ENCODE measurements at places on chromosomes 2 and 18.

GRCh38 chr2:99624677-99625076 lies 134.9 kb upstream of the REV1 start:
- DNase-seq = no peak

GRCh38 chr2:160505256-160505655 lies 11.6 kb upstream of the RBMS1 start:
- no peak for DNase-seq

DNA sequence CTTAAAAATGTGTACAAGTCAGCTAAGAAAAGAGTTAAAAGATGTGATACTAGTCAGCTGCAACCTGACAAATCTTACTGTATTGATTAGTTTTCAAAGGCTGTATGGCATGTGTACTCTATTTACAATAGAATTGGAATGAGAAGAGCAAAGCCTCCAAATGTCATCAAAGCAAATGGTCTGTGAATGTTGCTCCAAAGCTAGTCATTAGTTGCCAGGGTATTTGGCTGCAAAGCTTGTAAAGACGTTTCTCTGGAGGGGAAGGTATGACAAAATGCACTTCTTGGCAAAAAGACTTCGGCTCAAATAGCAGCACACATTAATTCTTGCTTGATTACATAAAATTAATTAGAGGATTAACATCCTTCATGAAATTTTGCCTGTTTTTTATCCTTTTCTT lies 59.3 kb downstream of the ETAA1 start:
- no peak for DNase-seq

- no peak for DNase-seq
Observed at GRCh38 chr2:177796654-177797415, 275.7 kb downstream of the PDE11A start.

GRCh38 chr2:178859730-178860129 lies 52.5 kb upstream of the TTN start:
- DNase-seq = no peak

DNA sequence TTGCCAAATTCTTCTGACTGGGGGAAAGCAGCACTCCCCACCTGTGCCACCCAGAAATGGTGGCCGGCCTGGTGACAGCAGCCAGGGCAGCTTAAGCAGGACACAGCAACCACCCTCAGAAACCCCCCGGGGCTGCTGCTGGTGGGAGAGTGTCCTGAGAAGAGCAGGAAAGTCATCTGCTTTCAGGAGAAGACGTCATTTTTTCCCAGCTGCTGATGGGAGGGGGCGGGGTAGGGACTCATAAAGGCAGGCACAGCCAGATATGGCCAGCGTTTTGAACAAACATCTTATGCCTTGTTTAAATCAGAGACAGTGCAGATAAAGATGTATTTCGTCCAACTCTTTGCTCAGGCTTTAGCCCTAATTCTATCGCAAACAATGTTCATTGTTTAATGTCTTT lies 139.5 kb downstream of the LRRC30 start:
- DNase-seq = no peak

DNA sequence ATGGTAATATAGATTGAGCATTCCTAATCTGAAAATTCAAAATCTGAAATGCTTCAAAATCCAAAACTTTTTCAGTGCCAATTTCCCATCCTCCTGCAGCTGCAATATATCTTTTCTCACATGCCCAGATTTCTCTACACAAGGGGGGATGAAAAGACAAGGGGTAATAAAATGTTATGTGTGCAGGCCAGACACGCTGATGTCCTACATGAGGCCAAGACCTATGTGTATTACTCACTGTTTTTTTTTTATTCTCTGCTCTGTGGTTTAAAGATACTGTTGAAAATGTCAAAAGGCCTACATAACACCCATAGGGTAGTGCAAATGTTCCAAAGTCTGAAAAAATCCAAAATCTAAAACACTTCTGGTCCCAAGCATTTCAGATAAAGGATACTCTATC lies 41.2 kb upstream of the CWC22 start:
- no peak for DNase-seq

All from GM19239 (cell line).